Renal cortex interstitium (tissue), 15 donors: ENCODE measurements at places on chromosomes 11 and 22.
A peak's percentile ranks its signal among the peaks of the same experiment; 100 is the strongest.

GRCh38 chr11:74284466-74284865 lies 27.0 kb downstream of the P4HA3 start:
- DNase-seq = no peak

DNA sequence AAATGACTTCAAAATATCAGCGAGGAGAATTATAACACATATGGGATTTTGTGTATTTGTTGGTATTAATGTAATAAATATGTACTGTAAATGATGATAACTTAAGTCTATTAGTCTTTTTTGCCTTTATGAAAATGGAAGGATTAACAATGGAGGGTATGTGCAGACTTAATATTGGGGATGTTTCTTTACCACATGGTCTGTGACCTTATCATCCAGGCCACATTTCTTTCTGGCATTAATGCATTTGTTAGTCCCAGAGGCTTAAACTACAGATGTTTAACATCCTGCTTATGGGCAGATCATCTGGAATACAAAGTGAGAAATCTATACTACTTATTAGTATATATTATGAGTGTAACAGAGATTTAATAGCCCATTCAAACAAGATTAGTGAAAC lies 64.6 kb downstream of the SOX6 start:
- DNase-seq = no peak

- no peak for DNase-seq
Measured at GRCh38 chr11:18617688-18618341, 16.3 kb downstream of the SPTY2D1 start.

DNA sequence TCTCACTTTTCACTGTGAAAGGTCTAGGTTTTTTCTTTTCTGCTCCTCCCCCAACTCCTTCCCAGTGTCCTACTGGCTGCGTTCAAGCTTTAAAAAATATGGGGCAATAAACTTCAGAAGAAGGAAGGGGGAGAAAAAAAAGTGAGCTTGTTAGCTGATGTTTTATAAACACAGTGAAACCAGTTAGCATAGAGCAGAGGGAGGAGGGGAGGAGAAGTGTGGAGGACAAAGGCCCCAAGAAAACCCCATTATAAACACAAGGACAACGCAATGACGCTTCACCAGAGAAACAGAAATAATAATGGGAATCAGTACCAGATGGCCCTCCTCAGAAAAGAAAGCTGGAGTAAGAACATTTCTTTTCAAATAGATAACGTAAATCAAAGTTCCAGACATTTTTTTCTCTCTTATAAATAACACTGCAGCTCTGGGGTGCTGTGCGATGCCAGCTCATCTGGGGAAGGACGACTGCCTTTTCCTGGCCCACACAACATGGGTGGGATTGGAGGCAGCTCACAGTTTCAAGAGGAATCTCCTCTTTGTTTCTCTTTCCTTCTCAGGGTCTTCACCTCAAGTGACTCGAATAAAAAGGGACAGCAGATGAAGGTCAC lies 235.4 kb upstream of the NARS2 start:
- peak; percentile 47 for DNase-seq

DNA sequence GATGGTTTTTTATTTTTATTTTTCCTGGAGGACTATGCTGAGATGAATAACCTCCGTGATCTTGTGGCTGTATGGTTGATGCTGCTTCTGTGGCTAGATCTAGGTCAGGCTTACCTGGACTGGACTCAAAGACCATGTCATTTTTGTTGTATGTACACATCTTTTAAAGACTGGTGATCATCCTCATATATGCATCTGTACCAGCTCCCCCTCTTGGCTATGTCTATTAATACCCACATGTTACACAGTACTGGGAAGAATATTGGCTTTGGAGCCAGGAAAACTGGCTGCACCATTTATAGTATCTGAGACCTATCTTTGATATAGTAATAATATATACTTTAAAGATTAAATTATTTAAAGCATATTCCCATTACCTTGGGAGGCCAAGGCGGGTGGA lies 18.4 kb upstream of the PITPNB start:
- DNase-seq = no peak

GRCh38 chr11:19734171-19734570 lies 21.5 kb downstream of the NAV2 start:
- DNase-seq = no peak

GRCh38 chr11:62560566-62561103 lies 13.1 kb downstream of the EEF1G start:
- DNase-seq = no peak

GRCh38 chr11:134503596-134503995 lies 91.6 kb upstream of the B3GAT1 start:
- no peak for DNase-seq

DNA sequence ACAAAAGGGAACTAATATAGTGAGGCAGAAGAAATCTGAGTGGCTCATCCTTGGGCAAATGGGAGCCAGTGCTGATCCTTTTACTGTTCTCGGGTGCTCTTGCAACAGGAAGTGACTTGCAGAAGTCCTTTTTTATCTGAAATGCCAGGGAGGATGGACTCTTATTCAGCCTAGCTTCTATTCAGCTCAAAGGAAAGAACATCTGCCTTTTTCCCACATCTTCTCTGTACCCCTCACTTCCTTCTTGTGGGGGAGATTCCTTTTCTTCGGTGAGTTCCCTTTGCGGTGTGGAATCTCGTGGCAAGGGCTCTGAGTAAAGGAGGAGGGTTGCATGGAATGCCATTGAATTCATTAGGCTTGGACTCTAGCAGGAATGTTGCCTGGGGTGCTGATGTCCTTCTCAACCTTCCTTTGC lies 76.2 kb downstream of the ZBTB16 start:
- DNase-seq = no peak

DNA sequence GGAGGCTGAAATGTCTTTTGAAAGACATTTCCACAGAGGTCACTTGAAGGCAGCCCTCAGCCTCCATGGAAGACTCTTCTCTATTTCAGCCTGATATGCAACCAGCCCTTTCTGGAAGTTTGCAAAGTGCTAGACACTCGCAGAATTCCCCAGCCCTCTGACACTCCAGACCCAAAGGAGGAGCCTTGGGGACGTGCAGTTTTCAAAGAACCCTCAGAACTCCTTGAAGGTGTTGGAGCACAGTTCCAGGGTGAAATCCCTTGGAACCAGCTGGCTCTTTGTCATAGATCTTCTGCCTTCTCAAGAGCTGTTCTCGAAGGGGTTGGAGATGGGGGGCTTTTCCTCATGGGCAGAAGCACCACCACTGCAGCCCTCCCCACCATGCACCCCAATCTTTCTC lies 19.6 kb downstream of the SPATA19 start:
- no peak for DNase-seq

DNA sequence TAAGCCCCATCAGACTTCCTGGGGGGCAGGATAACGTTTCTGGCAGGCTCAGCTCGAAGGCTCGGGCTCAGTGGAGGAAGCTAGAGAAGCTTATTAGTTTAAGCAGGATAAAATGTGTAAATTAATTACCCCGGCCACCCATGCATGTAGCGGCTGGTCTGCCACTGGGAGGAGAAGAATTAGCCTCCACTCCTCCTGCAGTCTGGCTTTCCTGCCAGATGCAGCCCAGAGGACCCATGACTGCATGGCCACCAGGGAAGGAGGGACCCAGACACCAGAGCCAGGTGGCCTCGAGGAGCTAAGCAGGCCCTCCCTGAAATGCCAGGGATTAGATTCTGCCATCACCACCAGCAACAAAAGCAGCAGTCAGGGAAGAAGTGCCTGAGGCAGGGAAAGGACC lies 32.3 kb downstream of the TRIM29 start:
- no peak for DNase-seq

DNA sequence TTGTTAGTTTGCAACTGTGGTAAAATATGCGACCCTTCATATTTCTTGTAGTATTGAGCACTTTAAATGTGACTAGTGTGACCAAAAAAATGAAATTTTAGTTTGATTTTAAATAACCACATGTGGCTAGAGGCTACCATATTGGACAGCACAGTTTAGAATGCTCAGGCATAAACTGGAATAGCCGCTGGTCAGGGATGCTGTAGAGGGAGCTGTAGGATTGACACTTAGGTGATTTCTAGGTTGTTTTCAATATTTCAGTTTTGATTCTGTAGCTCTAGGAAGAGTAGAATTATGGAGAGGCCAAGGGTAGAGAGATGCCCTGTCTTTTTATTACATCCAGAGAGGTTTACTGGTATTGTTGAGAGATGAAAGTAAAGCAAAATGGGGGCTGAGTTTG lies 10.8 kb upstream of the VSIG10L2 start:
- DNase-seq = no peak

DNA sequence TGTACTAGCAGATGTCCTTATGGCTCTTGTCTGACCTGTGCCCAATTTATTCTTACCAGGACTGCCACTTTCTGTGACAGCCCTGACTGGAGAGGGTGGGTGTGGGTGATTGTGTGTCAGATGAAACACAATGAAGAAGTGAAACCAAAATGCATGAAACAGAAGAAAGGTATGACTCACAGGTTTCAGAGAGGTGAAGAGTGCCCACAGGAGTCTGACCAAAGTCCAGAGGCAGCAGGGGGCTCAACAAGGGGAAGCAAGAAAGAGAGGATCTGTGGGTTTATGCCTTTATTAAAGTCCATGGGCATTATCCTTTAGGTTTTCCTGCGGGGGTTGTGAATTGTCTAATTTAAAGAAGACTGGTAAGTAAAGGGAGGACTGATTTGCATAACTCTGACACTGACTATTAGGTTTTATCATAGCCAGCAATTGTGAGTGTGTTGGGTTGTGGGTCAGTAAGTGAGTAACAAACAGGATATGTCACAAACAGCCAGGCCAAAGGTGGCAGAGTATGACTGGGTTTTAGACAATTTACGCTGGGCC lies 3.9 kb upstream of the OR4C6 start:
- no peak for DNase-seq

- no peak for DNase-seq
Measured at GRCh38 chr11:64534391-64534801, 56.6 kb upstream of the SLC22A12 start.

GRCh38 chr22:26054841-26055605 lies 114.2 kb upstream of the SEZ6L start:
- DNase-seq = no peak

- no peak for DNase-seq
Measured at GRCh38 chr22:43401233-43401632, 10.6 kb upstream of the MPPED1 start.

- no peak for DNase-seq
Measured at GRCh38 chr22:17164392-17165024, 5.4 kb upstream of the HDHD5 start.
